ENCODE measurements at places on chromosomes 2 and 18.

DNA sequence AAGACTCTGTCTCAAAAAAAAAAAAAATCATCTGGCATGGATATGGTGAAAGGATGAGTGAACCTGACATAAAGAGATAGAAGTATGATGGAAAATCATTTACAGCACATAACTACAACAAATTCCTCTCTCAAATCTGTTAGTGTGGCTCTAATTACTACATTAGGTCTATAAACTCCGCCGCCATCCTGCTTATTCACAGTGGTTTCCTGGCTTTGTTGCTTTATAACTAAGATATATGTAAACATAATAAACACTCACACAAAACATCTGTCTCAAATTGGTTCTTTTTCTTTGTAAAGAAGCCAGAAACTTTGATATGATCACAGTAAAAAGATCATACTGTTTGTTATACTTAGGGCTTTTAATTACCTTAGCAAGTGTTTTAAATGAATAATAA lies 412.6 kb upstream of the FAM98A start:
- DNase-seq, result no peak

DNA sequence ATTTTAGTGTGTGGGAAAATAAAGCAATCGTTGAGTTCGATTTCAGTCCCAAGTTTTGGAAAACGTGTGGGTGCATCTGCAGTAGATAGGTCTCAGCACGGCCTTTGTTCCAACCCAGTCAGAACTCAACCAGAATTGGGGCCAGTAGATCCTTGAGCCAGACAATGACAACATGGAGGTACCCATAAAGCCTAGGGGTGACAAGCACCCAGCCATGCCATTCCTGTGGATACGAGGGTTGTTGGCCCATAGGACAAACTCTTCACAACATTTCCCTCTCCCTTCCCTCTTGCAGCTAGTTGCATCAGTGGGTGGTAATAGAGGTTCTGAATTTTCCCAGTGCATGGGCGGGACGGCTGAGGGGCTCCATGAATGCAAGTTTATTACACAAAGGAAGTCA lies 60.1 kb downstream of the ST3GAL5 start:
- no peak for DNase-seq

DNA sequence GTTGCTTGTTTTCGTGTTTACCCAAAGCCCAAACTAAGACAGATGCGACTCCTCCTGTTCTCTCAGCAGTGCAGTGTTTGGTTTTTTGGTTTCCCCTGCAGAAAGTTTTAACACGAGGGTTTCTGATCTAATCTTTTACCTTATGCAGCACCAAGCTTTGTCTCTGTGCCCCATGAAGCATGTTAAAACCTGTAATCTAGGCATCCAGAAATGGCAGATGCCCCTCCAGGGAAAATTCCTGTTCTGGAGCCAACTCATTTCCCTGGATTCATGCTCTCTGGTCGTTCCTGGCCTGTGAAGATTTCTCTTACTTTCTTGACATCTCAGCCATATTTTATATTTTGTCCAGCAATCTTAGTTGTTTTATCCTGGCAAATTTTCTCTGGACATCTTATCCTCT lies 91.5 kb downstream of the LTBP1 start:
- DNase-seq, result no peak

DNA sequence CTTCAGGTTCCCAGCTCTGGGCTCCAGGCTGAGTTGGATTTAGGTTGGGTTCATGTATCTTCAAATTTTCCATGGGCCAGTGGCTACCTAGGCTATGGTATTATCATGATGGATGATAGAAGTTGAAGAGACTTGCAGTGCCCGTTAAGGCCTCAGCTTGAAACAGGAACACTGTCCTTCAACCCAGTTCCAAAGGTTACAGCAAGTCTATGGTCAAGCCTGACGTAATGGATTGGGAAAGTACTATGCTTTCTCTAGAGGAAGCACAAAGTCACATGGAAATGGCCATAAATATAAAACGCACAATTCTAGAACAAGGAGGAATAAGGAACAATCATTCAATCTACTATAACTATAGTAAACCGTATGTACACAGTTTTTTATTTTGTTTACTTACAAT lies 593.2 kb downstream of the ZEB2 start:
- no peak for DNase-seq

DNA sequence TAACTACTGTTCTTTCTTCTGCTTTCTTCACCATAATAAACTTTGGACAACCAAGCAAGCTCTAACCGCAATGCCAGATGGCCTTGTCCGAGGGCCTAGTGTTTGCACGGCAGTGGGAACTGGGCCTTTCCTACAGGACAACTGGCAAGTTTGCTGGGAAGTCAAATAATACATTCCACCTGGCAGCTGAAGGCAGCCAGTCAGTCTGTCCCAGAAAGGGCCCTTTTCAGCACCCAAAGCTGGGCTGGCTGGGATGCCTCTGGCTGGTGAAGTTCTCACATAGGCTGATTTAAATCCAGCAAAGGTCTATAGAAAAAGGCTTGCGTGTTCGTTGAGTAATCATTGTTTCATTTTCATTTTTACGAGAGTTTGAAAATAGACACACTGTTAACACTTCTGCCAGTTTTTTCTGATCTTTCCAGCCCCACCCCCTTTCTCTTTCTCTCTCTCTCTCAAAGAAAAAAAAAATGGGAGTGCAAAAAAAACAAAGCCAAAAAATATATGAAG lies 110.0 kb upstream of the EPAS1 start:
- peak; percentile 80 for DNase-seq

DNA sequence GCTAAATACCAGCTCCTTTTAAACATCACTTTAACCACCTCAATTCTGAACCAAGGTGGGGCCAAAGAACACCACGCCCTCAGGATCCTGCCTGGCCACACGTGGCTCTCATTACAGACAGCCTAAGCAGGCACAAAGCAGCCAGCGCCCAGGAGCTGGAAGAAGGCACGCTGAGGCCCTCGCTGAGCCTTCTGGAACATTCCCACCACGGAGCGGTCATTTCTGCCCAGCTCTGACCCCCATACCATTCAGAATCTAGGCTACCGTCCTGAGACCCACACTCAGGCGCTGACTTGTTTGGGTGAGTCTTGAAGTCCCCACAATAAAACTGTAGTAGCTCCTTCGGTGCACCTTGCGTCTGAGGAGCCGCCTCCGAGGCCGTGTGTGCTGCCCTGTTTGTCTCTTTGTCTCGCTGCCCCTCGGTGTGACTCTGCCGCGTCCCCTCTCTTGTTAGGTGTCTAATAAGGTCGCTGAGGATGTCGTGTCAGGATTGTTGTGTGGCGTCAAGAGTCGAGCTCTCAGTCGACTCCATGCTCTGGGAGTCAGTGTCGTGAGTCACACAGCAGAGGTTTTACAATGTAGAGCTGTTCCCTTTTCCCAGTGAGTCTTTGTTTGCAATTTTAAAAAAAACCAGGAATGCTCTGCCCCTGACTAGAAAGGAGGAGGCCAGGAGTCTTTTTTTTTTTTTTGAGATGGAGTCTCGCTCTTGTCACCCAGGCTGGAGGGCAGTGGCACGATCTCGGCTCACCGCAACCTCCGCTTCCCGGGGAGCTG lies 242.4 kb downstream of the KLHL29 start:
- no peak for DNase-seq
